ENCODE measurements at places on chromosomes 2 and 18. TPM values are rescaled to one million over a fixed set of nuclear protein-coding genes. Genes with fewer than 3 reads are reported as not detected.

The UGT1A4 gene
- total RNA-seq = not detected

The STPG4 gene
- total RNA-seq = 0.55 TPM

The FAM161A gene
- total RNA-seq = 10.3 TPM

The IL37 gene
- total RNA-seq = 0.32 TPM

The COL3A1 gene
- 0.16 TPM for total RNA-seq

The CNDP1 gene
- 0.32 TPM for total RNA-seq

The TMEM17 gene
- total RNA-seq = not detected

The CHN1 gene
- total RNA-seq = 3.3 TPM

The GNAL gene
- total RNA-seq = 0.53 TPM

The GREB1L gene
- not detected for total RNA-seq

The VIT gene
- not detected for total RNA-seq

The CRYGD gene
- total RNA-seq = not detected

The FHOD3 gene
- total RNA-seq = not detected

The KLF11 gene
- total RNA-seq = 1.1 TPM

The INPP5D gene
- 70.7 TPM for total RNA-seq

The PRKD3 gene
- total RNA-seq = 20.6 TPM

The CERKL gene
- total RNA-seq = not detected

The SOWAHC gene
- total RNA-seq = 1.0 TPM

The TRIM43 gene
- total RNA-seq = not detected

The ANKRD30BL gene
- total RNA-seq = not detected

The ARHGAP15 gene
- 103 TPM for total RNA-seq

The CDH19 gene
- not detected for total RNA-seq

The REG1B gene
- not detected for total RNA-seq

The MAIP1 gene
- total RNA-seq = 25.9 TPM

The RAPH1 gene
- 9.0 TPM for total RNA-seq
